NCI-H1105 (cell line): ENCODE measurements at places on chromosomes 7 and 10.

DNA sequence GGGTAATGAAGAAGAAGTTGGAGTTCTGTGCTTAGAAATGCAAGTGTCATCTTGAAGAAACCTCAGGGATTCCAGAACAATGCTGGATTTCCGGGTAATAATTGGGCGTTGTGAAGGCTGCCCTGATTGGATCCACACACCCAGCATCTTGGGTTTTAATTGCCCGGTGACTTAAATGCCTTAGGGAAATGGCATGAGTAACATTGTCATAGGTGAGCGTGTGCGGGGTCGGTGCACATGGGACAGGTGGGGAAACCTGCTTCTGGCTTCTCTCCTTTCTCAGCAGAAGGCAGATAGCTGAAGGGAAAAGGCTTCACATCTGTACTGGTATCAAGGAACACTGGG is 15.2 kb upstream of the CAMK1D start:
- no peak for DNase-seq

DNA sequence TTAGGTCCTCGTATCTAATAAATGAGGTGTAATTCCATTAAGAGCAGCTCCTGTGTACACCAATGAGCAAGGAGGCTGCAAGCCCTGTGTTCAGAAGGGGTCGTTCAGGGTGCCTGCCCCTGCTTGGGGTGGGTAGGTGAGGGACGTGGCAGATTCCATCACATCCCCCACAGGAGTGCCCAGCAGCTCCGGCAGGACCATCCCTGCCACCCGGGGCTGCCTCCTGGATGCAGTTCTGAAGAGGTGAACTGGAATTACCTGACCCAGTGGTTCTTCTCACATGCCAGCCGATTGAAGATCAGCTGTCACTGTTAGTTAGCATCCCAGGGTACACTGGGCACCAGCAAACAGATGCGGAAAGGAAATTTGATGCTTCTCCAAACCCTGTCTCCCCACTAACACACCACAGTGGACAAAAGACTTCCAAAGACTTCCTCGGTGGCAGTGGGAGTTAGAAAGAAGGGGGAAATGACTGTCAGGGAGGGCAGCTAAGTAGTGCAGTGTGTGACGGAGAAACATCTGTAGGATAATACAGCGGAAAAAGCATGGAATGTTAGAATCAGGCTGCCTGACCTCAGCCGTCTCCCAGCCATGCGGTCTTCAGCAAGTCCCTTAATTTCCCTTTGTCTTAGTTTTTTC is 313.6 kb upstream of the ZMIZ1 start:
- DNase-seq, result no peak

- DNase-seq, result no peak
These were observed 3.4 kb upstream of the CEP41 start for GRCh38 chr7:130444234-130444633.

GRCh38 chr7:157139111-157139809 is 534 bp downstream of the UBE3C start:
- DNase-seq, result no peak

DNA sequence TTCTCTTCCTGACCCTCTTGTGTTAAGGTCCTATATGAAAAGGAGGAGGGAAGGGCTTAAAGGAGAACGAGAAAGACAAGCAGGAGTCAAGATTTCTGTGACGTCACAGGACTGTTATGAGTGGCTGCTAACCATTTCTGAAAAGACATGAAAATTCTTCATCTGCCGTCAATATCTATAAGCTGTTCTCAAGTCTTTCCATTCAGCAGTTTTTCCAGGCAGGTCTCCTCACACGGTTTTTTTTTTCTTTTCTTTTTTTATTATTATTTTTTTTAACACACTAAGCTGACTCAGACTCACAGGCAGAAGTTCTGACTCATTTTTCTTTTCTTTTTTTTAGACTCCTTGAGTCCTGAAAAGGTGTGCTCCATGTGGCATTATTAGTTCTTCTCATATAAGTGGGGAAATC is 72.0 kb downstream of the DGKI start:
- DNase-seq, result no peak

DNA sequence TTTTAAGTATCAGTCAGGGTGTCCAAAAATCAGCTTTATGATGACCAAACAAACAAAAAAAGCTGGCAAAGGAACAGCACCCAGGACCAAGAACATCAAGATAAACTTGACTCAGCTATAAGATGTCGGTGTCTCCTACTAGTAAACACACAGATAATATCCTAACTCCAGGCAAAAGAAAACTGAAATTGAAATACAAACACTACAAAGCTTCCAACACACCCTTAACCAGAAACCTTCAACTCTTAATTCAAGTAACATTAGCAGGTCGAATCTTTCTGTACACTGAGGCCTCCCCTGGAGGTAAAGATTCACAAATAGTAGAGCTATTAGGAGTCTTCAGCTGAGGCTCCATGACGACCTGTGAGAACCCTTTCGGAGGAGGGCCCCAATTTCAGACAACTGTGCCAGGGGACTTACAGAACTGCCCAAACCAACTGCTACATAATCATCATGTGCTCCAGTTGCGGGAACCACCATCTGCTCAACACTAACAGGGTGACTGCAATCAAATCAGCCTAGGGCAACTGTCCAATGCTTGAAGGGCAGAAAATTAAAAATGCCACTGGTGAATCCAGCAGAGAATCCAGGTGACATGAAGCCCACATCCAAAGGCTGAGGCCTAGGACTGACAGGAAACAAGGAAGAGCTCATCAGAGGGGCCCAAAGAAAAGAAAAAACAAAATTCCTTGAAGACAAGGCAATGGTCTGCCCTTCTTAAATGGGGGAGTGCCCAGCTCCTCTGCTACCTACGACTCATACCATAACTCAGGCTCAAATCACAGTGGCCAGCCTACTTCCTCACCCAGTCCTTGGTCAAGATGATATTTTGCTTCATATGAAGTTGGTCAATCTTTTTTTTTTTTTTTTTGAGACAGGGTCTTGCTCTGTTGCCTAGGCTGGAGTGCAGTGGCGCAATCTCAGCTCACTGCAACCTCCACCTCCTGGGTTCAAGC is 20.0 kb downstream of the XPNPEP1 start:
- DNase-seq, result no peak
